ENCODE measurements at places on chromosomes 3 and 15.

GRCh38 chr3:16723978-16724377, 118.8 kb upstream of the DAZL start:
- no peak for DNase-seq

- no peak for DNase-seq
Observed at GRCh38 chr3:131541288-131541687, 38.5 kb upstream of the MRPL3 start.

- DNase-seq: no peak
Observed at GRCh38 chr3:78736863-78737262, 1030.9 kb downstream of the ROBO1 start.

DNA sequence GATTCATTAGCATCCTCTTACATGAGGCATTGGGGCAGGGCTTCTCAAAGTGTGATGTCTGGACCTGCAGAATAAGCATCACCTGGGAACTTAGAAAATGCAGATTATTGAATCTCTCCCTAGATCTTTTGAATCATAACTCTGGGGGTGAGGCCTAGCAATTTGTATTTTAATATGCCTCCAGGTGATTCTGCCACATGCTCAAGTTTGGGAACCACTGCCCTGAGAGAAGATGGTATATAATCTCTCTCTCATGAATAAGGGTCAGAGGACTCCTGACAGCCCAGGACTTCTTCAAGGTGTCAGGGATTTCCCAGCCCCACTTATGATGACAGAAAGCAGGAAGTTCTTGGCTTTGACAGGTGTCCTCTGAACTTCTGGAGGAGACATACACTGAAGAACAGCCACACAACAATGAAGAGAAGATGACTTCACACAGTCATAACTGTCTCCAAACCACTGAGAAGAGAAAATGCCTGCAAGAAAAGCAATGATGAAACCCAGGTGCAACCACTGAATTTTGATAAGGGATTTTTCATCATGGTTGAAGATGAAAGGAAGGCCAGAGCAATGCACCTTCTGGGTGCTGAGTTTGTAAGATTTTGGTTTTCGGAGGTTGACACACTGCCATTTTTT, 211.9 kb upstream of the MRPL3 start:
- no peak for DNase-seq

GRCh38 chr15:51380999-51381806, 39.7 kb downstream of the GLDN start:
- no peak for DNase-seq

DNA sequence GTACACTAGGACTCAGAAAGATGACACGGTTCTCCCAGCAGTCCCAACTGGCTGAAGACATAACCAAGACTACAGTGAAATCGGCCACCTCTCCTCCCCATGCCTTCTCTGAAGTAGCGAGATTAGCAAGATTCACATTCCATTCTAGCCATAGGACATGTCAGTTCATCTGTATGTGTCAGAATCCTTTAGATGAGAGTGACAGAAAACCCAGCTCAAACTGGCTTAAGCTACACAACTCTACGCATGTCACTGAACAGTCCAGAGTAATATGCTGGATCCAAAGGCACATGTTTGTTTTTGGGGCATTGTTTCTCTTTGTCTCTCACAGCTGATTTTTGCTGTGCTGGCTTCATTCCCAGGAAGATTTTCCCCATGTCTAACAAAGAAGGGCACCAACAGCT, 75.8 kb downstream of the RARB start:
- DNase-seq: no peak

DNA sequence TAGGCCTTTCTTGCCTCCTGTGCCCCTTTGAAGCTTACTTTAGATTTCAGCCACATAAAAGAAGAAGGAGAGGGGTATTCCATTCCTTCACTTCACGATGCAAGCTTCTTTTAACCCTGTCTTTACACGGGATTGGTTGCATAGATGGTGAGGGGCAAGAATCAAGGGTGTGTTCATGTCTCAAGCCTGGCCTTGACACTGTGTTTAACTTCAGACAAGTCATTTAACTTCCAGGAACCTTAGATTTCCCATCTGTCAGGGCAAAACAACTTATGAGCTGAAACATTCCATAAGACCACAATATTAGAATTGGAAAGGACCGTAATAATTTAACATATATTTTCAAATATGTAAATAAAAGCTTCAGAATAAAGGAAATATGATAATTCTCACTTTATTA, 344.5 kb downstream of the MFSD1 start:
- no peak for DNase-seq

DNA sequence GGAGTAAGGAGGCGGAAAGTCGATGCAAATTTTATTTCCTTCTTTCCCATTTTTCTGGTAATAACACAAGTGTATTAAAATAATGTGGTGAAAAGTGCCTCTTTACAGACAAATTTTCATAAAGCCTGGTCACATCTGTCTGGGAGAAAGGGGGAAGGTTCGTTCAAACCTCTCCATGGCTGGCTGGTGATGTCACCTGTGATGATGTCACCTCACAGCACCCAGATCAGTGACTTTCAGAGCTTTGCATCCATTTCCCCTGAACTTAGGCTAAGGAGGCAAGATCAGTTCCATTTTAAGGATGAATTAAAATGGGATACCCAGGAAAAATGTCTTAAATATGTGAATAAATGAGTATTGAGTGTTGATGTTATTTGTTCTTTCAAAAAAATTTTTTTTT, 34.1 kb downstream of the ATP10A start:
- DNase-seq: no peak

DNA sequence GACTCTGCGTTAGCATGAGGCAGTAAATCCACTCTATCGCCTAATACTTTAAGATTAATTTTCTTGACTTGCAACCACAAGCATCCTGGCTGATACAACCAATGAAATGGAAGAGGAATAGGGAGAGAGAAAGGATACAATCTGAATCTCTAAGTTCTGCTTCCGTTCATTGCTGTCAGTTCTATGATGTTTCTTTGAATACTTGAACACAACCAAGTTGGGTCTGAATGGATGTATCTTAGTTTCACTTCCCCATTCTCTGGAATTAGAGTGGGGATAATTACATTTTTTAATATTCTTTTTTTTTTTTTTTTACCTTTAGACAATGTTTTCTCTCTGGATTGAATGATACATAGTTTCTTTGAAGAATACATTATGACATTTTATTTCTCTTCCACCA, 22.9 kb downstream of the PDE8A start:
- DNase-seq: no peak

GRCh38 chr3:197406266-197406665, 107.9 kb upstream of the DLG1 start:
- no peak for DNase-seq

DNA sequence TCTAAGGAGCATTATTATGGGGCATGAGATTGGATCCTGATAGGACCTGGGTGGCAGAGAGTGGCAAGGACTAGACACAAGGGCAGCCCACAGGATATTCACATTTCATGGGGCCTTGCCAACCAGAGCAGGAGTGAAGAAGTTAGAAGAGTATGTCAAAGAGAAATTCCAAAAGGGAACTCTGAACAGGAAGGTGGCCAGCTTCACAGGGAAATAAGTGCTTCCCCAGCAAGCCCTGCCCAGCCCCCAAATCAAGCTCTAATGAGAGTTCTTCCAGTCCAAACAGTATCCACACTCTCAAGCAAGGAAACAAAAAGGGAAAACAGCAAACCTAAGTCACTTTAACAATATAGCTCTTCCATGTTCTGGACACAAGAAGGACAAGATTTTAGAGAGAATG, 130.2 kb upstream of the COL8A1 start:
- no peak for DNase-seq

DNA sequence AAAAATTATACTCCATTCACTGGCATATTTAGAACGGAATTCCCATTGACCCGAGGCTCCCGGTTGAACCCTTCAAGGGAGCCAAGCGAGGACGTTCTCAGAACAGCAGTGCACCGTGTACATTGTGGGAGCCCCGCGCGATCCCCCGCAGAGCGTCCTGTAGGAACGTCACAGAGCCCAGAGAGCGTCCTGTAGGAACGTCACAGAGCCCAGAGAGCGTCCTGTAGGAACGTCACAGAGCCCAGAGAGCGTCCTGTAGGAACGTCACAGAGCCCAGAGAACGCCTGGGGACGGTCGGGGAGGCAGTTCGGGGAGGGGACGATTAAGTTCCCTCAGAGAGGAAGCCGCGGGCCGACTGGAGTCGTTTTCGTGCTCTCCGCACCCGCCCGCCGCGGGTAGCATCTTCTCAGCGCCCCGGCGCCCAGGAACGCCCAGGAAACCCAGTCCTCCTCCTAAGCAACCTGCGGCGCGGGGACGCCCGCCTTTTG, 506 bp upstream of the ATP1B3 start:
- DNase-seq: peak; percentile 61

- no peak for DNase-seq
Observed at GRCh38 chr3:38163117-38163840, 2.1 kb upstream of the OXSR1 start.

- no peak for DNase-seq
Observed at GRCh38 chr3:57949785-57950615, 58.2 kb upstream of the FLNB start.

GRCh38 chr3:195900436-195901355, 7.7 kb downstream of the TNK2 start:
- DNase-seq: no peak

DNA sequence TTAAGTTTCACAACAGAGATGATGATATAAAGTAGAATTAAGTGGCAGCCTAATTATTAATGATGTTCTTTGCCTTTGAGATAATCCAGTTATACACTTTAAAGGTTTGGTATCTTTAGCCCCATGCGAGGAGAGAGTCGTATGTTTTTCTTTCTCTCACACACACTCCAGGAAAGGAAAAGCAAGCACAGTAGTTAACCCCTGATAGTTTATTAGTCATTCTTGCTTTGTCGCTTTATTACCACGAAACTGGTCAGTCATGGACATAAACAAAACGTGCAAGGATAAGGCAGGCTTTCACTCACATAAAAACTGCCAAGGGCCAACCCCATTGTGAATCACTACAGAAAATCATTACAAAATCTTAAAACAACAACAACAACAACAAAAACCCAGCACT, 866.9 kb downstream of the FHIT start:
- no peak for DNase-seq

DNA sequence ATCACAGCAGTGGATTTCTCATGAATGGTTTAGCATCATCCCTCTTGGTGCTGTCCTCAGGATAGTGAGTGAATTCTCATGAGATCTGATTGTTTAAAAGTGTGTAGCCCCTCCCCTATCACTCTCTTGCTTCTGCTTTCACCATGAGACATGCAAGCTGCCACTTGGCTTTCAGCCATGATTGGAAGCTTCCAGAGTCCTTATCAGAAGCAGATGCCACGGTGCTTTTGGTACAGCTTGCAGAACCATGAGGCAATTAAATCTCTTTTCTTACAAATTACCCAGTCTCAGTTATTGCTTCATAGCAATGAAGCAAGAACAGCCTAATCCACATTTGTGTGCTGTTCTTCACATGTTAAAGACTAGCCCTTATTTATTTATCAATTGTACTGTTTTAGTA, 495.2 kb upstream of the EPHA6 start:
- no peak for DNase-seq

GRCh38 chr3:72617424-72618024, 230.7 kb downstream of the SHQ1 start:
- no peak for DNase-seq

GRCh38 chr3:66353530-66353929, 132.7 kb downstream of the SLC25A26 start:
- no peak for DNase-seq

DNA sequence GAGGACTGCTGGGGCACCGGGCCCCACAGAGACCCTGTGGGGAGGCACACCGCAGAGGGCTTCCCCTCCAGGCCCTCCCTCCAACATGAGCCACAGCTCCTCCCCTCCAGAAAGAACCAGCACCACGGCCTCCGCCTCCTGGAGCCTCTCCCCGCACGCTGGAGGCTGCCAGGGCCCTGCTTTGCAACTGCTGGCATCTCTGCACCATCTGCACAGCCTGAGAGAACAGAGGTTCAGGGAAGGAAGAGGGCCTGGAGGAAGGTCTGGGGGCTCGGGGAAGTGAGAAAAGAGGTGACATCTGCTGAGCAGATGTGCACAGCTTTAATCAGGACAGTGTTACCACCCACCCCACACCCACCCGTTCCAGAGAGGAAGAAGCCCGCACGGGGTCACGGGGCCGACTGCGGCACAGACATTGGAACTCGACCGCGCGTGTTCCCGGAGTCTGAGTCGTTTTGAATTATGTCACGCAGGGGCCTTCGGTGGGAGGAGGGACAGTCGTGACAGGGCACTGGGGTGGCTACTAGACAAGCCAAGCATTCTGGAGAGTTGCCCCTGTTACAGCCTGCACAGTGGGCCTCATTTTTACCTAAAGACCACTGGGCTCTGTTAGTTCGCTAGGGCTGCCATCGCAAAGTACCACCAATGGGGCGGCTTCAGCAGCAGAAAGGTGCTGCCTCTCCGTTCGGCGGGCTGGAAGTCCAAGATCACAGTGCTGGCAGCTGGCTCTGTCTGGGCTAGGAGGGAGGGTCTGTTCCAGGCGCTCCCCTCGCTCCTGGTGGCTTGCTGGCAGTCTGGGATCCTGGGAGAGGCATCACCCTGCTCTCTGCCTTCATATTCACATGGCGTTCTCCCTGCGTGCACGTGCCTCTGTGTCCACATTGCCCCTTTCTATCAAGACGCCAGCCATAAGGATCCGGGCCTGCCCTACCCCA, 194.8 kb downstream of the XXYLT1 start:
- no peak for DNase-seq

DNA sequence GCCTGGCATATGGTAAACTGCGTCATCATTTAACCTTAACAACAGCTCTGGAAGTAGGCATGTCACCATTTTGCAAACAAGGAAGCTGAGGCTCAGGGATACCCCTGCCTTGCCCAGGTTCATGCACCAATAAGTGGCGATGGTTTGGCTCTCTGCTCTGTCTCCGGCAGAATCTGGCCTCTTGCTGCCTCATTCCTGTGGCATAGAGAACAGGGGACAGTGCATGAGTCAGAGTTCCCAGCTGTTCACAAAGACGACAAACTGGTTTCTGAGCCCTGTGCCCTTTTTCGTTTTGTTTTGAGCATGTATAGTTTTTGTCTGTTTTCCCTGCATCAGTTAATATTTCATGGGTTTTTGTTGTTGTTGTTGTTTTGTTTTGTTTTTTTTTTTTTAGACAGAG, 236.8 kb downstream of the OPA1 start:
- DNase-seq: no peak

DNA sequence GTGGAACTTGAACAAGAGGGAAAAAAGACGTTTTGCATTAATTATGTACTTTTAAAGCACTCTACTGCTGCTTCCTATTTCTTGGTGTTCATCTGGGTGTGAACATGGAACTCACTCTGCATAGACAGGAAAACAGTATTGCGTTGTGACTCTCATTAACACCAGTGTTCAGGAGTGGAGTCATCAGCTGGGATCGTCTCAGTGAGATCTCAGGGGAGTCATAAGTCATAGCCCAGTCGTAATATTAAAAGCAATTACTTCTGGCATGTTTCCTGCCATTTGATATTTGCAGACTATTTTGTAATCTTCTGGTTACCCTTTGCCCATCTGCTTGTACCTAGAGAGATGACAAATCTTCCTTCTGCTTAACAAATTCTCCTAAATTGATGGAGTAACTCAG, 462.0 kb upstream of the ATP11B start:
- no peak for DNase-seq

GRCh38 chr15:34759347-34759746, 4.5 kb upstream of the GJD2 start:
- no peak for DNase-seq

Measured in activated CD4-positive, CD25-positive, alpha-beta regulatory T cell treated with anti-CD3 and anti-CD28 coated beads, Interleukin-2, amount 50 U/mL, for 16 hours (primary cell).